ENCODE measurements at places on chromosomes 3 and 15.

- DNase-seq = no peak
These were observed 42.0 kb upstream of the IMPG2 start for GRCh38 chr3:101362406-101362805.

DNA sequence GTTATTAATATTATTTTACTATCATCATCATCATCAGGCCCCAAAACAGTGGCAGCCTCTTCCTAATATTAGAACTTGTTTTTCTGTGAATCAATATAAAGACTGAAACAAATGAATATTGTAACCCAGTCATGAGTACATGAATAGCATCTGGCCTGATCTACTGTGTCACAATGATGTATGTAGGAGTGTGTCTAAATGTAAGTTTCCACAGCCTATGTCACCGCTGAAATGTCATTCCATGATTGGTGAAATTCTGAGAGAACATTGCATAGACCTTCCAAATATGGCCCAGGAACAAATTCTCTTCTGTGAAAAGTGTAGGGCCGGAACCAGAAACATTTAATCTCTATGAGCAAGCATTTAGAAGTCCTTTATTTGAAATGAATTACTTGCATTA, 20.6 kb upstream of the C3orf49 start:
- DNase-seq = no peak

- DNase-seq = no peak
These were observed 18.5 kb downstream of the RPL32 start for GRCh38 chr3:12822725-12823373.

- no peak for DNase-seq
These were observed 1.1 kb downstream of the PLSCR2 start for GRCh38 chr3:146468234-146468633.

GRCh38 chr3:8741581-8742261, 8.1 kb downstream of the CAV3 start:
- no peak for DNase-seq

Data from frontal cortex (tissue), 4 donors.